ENCODE measurements at places on chromosomes 5 and 9.
A peak's percentile ranks its signal among the peaks of the same experiment; 100 is the strongest.

DNA sequence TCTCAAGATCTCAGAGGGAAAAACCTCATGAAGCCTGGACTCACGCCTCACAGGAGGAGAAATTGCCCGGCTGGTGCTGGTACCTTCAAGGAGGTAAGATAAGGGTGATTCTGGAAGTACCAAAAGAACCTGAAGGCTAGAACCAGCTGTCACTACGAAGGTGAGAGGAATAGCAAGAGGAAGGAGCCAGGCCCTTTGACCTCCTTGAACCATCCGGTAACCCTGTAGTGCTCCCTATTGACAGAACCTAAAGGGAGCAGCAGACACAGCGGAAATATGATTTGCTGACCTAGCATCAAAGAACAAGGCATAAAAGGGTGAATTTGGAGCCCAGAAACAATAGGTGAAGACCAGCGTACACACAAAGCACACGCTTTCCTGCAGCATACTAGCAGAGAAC lies 92.2 kb downstream of the DOCK8 start:
- peak; percentile 26 for DNase-seq

DNA sequence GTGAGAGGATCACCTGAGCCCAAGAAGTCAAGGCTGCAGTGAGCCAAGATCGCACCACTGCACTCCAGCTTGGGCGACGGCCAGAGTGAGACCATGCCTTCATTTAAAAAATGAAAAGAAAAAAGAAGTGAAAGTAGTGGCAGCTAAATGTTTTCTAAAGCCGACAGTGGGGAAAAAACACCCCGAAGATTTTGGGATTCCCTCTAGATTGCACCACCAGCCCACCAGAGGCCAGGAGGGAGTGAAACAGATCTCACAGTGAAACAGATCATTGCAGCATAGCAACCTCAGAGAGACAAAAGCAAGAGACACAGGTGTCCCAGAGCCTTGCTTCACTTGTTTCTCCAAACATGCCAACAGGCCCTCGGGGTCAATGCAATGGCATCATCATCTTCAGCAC lies 156.8 kb downstream of the PAX5 start:
- peak; percentile 60 for DNase-seq

DNA sequence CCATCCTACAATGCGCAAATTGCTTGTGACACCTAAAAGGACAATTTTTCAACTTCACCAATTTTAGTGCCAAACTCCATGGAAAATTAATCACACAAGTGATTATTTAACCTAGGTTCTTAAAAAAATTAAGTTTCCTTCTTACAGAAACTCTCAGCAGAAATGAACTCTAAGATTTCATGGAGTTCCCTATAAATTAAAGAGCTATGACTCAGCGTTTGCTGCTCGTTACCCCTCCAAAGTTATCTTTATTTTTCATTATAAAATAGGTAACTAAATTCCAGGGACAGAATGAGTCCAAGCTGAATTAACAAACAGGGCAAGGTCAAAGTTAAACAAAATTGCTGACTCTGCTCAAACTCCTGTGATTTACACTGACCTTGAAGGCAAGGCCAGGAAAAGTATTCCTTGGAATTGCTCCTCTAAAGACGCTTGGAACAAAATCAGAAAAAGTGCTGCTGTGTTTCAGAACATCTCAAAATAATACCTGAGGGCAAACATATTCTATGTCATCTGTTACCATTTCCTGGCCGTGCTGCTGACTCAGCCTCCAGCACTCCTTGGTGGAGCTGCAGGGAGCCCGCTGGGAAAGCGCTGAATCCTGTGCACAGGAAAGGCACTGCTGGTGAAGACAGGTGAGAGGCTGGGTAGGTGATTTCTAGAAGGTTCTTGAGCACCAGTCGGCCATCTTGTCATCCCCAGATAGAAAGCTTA lies 2.5 kb upstream of the CMBL start:
- DNase-seq = no peak

DNA sequence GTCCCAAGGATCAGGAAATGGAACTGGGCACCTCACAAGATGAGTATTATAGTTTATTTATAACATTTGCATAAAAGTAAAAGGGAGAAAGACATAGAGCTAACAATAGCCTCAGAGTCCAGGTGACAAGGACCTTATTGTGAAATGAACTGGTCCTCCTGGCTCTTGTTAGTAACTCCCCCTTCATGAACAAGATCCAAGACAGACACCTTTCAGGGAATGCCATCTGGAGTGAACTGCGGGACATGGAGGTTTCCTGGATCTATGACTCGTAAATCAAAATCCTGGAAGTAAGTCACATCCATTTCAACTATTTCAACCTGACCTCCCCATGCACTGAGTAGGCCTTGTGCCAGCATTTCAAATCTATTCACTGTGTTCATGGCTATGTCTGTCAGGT lies 129.5 kb upstream of the GAS1 start:
- no peak for DNase-seq

DNA sequence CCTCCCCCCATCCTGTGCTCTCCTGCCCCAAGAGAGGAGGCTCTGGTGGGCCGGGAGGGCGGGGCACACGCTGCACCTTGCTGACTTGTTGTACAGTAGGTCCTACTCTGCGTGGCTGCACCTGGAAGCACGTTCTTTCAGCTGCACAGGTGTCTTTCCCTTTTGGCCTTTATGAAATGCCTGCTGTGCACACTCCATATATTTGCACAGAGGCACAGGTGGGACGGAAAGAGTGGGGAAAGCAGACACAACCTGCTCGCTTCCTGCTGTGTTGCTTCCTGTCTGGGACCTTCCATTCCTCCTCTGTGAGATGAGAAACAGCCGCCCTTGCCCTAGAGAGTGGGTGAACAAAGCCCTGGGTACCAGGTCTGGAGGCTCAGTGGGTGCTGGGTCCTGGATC lies 4.8 kb downstream of the USP20 start:
- DNase-seq = no peak

GRCh38 chr9:89635816-89636215 lies 31.0 kb downstream of the GADD45G start:
- no peak for DNase-seq

DNA sequence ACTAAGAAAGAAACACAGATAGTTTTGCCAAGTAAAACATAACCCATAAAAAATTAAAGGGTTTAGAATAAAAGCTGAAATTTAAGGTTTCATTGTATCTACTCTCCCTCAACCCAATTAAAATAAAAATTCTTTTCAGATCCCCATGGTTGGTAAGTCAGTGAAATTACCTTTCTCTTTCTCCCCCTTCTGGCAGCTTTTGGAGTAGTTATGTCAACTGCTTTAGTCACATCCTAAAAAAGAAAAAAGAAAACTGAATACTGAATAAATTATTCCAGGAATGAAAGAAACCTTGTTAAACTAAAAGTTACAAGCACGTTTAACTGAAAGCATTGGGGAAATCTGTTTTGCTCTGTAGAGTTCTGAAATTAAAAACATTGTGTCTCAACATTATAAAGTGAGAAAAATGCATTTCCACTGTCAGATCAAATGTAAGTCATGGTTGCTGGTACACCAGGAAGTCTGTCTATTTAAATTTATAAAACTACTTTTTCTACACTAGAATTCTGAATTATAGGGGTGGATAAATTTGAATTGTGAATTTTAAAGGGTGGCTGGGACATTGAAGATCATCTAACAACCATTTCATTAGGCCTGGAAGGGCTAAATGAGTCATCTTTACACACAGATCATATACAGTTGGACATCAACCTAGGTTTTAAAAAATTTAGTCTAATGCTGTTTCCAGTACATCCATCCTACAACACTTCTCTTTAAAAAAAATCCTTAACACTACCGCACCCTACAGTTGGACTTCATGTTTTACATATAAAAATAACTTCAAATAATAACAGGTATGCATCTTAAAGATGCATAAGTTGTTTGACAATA lies 24.7 kb downstream of the PSIP1 start:
- DNase-seq = no peak

DNA sequence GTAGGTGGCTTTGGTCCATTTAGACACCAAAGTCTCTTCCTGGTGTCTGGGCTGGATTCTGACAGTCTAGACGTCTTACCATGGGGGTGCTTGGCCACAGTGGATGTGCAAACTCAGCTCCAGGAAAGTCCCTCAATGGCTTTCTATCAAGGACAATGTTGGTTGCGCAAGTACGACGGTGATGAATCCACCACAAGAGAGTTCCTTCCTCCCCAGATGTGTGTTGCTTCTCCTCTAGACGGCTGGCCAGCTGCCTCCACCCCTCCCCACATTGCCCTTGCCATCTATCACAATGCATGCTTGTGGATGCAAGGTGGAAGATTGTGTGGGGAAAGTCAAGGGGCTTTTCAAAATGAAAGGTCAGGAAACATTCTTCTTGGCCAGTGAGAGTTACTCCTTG lies 89.7 kb upstream of the IRX2 start:
- DNase-seq = no peak

- DNase-seq = no peak
Observed at GRCh38 chr9:94882966-94883641, 156.6 kb downstream of the AOPEP start.

- DNase-seq = no peak
Observed at GRCh38 chr9:89006267-89006666, 15.0 kb downstream of the S1PR3 start.

- no peak for DNase-seq
Observed at GRCh38 chr5:134086943-134087305, 27.6 kb upstream of the TCF7 start.

- DNase-seq = no peak
Observed at GRCh38 chr9:124191691-124192395, 65.9 kb upstream of the NEK6 start.

DNA sequence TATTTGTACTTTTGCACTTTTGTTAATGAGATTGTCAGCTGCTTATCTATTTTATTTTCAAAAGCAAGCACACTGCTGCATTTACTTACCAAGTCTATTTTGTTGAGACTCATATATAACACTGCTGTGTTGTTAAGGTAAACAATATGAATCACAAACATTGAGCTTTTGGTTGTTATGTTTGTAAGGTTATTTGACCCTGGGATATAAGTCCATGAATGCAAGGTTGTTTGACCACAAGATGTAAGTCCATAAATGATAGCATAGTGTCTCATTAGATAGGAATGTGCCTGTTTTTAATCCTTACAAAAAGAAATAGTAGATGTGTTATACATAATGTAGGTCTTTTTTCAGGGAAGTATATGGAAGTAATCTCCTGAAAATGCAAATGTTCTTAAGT lies 845.9 kb downstream of the CDH9 start:
- DNase-seq = no peak

DNA sequence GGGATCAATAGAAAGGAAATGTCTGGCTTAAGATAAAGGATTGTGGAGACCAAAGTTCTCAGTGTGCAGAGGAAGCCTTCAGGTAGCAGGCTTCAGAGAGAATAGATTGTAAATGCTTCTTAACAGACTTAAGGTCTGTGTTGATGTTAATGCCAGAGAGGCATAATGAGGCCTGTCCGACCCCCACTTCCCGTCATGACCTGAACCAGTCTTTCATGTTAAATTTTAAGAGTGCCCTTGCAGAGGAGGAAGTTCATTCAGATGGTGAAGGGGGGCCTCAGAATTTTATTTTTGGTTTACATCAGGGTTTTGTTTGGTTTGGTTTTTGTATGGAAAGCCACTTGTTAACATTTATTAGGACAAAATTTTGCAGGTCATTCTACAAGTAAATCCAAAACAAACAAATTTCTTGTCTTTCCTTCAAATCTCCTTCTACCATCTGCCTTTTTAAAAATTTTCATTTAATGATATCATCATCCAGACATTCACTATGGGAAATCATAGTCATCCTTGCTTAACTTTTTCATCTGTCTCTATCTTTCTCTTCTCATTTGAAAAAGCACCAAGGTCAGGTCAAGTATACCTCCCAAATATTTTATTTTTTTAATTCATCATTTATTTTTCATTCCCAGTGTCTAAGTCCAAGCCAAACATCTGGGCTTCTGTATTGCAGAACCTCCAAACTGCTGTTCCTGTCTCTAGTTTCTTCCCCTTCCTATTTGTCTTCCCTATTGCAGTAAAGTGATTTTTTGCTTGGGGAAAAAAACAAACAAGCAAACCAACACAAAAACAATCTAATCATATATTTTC lies 6.9 kb upstream of the ABCA1 start:
- DNase-seq = no peak

DNA sequence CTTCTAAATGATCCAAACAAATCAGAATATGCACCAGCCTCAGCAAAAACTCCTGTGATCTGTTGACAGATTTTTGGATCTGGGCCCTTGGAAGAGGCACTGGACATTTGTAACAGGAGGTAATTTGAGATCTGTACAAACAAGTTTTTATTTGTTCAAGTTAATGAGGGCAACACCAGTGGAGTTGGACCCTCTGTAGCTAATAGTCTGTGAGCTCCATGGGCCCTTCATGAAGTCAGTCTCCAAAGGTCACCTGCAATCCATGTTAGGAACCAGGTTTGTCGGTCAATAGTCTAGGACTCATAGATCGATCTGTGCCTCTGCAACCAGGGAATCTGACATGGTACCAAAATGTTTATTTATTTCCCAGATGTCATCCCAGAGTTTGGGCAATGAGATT lies 40.9 kb downstream of the PAM start:
- DNase-seq = no peak

DNA sequence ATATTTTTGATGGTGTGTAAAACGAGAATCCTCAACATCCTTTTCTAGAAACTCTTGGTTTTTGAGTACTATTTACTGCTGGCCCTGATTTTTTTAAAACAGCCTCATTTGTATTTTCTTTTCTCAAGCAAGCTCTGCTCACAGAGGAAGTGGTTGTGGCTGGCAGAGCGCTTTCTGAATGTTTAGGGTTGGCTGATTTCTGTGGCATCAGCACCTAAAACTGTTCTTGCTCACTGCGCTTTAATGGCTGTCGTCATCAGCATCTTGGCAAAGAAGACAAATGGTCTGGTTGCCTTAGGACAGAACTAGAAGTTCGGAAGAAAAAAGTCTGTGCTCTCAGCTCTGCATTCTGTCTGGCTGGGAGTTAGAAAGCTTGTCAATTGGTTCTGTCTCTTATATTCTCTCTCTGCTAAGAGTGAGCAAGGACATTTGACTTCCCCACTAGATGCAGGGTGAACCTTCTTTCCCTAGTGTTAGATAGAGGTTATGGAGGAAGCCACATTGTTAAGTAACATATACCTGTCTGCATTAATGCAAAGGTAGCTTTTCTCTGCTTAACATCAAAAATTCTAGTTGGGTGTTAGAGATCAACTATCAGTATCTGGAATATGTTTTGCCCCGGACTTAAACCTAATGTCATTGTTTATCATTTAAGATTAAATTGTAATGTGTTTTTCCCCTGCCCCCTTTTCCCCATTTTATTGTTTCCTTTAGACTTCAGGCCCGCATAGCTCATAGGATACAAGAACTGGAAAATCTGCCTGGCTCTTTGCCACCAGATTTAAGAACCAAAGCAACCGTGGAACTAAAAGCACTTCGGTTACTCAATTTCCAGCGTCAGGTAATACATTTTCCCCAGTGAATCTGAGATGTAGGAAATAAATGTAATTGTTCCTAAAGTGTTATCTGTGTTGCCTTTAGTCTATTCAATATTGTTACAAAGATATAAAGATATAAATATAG lies 39.0 kb downstream of the SMARCA2 start:
- DNase-seq = peak; percentile 45

DNA sequence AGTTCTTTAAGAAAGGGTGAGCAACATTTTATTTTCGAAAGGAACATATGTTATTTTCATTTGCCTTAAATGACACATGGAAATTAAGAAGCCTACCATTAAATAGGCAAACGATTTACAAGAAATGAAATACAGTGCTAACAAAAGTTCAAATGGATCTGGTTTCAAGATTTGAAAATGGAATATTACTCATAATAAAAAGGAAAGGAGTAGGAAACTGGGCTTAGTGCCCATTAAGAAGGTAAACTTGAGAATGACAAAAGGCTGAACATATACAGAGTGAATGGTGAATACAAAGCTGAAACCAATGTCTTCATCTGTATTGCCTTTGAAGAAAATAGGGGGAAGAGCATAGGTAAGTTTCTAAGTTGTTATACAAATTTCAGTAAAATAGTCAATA lies 974.2 kb upstream of the C9orf72 start:
- DNase-seq = no peak

- DNase-seq = no peak
Observed at GRCh38 chr9:107976767-107977166, 487.2 kb upstream of the KLF4 start.

All from GM10248 (cell line).